Memory B cell (primary cell): ENCODE measurements at places on chromosomes 11 and 22.
A peak's percentile ranks its signal among the peaks of the same experiment; 100 is the strongest.

GRCh38 chr11:27124514-27125264 lies 84.1 kb downstream of the BBOX1 start:
- no peak for DNase-seq

GRCh38 chr11:40306938-40307548 lies 1152.4 kb downstream of the LRRC4C start:
- no peak for DNase-seq

GRCh38 chr11:63914896-63915691 lies 1.9 kb downstream of the RCOR2 start:
- DNase-seq: no peak

GRCh38 chr11:69680688-69681087 lies 5.5 kb upstream of the LTO1 start:
- DNase-seq: no peak

GRCh38 chr11:128471138-128471661 lies 116.2 kb downstream of the ETS1 start:
- DNase-seq: peak; percentile 38

GRCh38 chr11:12066799-12067508 lies 43.4 kb upstream of the MICAL2 start:
- no peak for DNase-seq

DNA sequence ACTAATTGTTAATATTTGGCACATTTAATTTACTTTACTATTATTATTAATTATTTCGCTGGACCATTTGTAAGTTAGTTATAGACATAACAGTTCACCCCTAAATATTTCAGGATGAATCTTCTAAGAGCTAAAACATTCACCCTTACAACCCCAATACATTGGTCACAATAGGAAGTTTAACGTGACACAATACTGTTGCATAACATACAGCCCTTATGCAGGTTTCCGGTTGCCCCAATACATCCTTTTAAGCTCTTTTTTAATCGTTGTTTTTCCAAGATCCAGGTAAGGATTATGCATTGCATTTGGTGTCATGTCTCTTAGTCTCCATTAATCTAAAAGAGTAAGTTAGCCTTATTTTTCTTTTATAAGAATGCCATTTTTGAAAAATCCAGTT lies 71.2 kb downstream of the HSD17B12 start:
- no peak for DNase-seq

DNA sequence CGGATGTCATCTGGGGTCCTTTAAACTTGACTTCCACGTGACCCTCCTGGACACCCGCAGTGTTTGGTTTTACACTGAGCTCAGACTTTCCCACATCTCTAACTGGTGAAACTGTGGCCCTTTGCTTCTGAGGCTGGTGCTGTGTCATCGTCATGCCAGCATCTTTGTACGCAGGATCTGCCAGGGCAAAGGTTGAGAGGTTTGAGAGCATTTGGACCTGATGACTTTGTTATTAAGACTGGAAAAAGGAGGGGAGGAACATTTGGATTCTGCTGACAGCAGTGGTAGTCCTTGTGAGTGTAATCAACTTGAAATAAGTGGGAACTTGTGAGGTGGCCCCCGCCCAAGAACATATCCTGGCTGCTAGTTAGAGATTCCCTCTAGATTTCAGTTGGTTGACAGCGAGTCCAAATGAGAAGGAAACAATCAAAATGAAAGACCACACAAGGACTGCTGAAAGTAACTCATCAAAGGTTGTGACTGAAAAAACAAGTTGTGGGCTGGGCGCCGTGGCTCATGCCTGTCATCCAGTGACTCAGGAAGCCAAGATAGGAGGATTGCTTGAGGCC lies 102.5 kb downstream of the KIAA1671 start:
- DNase-seq: no peak

DNA sequence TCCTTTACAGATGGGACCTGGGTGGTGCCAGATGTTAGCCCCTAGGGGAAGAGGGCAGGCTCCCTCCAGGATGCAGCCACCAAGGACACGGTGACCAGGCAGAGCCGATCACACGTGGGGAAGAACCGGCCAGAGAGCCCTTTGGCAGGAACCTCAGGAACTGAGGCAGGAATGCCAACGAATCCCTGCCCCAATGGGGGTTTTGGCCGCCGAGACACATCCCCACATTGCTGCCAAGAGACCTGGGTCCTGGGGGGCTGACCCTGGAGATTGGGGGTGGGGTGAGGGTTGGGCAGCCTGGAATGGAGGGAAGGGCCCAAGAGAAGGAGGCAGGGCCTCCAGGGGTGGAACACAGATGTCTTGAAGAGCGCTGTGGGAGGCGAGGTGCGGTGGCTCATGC lies 28.7 kb upstream of the LMO1 start:
- DNase-seq: no peak

DNA sequence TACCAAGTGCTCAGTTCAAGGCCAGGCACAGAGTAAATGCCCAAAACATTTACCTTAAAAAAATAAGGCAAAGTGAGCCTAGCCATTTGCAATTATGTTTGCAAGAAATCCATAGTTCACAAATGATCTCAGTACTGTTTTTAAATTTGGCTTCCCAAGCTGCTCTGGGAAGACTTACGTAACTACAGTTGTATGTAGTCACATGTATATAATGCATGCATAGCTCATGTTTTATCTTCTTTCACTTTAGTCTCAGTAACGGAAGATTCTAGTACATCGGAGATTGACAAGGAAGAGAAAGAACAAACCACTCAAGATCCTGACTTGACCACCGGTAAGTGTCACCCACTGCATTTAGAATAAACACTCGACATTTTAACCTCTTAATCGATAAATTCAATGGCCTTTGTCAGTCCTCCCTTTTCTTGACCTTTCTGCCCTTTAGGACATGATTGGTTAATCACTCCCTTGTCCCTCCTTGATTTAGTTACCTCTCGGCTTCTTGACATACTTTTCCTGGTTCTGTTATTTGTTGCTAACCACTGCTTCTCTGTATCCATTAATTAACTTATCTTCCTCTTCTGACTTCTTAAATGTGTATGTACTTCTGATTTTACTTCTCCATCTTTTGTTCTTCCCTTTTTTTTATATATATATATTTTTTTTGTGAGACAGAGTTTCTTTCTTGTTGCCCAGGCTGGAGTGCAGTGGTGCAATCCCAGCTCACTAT lies 18.0 kb upstream of the JHY start:
- DNase-seq: no peak

DNA sequence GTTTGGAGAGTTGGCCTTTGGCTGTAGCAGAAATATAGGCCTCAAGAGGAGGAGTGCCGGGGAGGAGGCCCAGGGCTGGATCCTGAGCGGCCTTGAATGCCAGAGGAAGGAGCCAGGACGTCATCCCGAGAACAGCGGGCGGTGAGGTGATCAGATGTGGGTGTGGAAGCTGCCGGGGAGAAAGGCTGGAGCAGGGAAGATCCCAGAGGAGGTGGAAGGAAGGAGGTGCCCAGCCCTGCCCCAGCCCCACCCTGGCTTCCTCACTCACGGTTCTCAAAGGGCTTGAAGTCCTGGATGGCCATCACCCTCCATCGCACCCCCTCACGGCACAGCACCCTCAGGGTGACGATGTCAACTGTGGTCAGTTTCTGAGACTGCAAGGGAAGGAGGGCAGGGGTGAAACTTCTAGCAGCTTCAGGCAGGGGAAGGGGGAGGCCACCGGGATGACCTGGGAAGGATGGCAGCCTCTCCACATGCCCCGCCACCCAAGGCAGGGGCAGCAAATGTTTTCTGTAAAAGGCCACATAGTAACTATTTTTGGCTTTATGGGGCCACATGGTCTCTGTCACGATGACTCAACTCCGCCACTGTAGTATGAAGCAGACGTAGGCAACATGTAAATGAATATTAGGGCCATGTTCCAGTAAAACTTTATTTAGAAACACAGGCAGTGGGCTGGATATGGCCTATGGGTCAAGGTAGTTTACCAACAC lies 10.7 kb downstream of the IL2RB start:
- no peak for DNase-seq

- no peak for DNase-seq
Measured at GRCh38 chr11:46130286-46130940, 9.2 kb upstream of the PHF21A start.

DNA sequence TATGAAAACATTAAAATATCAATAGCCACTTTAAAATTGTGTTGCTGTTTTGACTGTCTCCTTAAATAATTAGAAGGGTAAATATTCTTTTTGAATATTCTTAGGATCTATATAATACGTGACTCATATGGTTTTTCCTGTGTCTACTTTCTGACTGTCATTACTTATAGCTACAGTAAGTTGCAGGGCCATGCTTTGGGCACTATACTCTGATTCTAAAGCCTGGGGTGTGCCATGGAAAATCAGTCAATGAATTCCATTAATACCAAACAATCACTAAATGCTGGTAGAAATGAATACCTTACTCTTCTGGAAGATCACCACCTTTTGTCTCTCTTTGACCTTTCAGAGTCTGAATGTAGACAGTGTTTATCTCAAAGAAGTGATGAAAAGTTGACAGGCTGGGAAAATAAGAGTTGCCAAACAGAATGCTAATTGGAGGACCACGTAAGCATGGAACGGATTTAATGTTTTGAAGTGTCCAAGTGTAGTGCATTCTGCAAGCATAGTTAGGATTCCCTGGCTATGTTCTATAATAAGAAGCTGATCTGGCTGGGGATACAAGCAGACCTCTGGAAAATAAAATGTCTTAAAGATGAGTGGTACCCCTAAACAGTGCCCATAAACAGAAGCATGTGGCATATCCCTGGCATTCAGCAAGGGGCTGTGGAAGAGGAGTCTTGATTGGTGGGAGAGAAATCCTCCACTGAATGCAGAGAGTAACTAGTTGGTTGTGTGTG lies 16.8 kb downstream of the LUZP2 start:
- DNase-seq: no peak

GRCh38 chr11:17531071-17531600 lies 13.1 kb downstream of the USH1C start:
- no peak for DNase-seq

DNA sequence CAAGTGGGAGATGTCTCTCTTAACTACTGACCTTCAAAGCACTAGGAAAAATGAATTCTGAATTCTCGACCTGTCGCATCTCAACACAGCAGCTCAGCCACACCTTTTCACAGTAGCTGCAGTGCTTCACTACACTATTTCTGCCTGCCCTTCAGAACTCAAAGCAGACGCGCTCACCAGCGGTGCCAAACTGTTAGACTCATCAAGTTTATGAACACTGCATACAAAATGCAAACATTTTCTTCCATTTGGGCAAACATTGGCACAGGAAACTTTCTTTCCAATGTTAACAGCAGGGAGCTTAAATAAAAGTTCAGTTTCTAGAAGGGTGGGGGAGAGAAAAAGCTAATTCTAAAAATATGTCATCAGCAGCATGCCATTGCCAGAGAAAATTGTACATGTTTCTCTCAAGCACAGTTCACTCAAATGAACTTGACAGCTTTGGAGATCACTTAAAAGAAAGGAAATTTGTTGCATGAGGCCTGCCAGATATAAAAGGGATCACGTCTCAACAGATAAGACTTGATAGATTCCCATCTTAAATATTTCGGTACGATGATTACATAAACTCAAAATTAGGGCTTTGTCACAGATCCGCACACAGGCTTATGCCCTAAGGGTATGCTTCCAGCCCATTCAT lies 82.7 kb downstream of the CADM1 start:
- no peak for DNase-seq

DNA sequence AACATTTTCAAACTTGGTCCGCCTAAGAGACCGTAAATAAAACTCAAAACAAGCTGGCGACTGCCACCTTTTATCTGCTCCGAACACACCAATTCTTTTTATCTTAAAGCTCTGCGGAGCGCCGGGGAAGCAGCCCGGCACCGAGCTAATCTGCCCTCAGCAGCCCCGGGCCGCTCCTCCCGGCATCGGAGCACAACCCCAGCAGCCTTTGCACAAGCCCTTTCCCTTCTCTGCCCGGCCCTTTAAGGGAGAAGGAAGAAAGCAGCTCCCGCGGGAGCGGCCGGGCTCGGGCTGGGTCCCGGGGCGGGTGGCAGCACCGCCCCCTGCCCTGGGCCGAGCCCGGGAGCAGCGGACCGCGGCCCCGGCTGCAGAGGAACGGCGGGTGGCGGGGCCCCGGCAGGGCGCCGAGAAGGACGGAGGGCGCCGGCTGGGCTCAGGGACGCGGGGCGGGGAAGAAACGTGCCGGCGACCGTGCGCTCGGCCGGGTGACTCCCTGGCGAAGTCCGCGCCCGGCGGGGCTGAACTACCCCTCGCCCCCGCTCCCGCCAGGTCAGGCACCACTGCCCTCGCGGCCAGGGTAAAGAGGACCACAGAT lies 133.6 kb upstream of the C11orf58 start:
- no peak for DNase-seq

DNA sequence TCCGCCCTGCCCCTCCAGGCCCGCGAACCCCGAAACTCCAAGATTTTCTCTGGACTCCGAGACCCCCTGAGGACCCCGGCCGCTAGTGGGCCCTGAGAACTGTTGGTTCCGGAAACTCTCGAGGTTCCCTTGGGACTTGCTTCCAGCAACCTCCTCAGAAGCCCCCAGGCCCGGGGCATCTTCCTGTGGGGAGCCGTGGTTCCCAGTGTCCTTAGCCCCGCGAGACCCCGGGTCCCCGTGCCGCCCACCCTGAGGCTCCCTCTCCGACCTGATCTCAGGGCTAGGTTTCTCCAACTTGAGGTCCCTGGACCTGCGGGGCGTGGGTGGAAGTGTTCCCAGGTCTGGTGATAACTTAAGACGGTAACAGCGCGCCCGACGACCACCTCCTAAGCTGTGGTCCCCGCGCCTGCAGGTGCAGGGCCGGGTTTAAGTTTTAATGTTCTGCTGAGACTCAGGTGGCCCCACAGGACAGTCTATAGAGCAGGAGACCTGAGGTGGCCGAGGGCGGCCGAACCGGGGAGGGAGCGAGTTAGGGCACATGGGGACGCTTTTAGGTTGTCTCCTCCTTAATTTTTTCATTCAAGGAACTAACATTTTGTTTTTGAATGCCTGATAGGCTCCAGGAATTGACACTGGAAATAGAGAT lies 720 bp downstream of the FAM118A start:
- peak; percentile 24 for DNase-seq

DNA sequence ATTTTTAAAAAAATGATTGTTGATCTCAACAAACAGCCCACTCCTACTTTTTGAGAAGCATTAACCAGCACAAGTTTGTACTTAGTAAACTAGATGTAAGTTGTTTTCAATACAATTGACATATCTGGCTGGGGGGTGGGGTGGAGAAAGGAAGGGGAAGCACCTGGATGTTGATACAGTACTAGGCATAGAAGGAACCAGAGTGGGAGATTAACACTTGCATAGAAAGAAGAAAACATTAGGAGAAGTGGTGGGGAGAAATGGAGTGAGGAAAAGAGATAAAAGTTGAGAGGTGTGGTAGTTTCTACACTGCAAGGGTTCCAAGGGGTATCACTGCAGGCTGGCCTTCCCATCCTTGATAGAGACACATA lies 10.6 kb upstream of the GAB2 start:
- no peak for DNase-seq

DNA sequence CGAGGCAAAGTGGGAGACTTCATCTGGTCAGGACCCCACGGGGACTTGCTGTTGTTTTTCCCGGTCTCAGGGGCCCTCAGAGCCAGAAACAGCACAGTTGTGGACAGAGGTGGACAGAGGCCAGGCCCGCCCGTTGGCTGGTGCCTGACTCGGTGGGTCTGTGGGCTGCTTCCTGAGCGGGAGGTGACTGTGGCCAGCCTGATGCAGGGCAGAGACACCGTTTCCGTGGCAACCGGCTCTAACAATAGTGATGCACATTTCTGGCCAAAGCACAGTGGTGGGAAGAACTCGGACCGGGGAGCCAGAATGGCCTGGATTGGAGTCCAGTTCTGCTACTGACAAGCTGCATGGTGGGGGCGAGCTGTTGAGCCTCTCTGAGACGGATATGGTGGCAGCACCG lies 58.7 kb upstream of the ATXN10 start:
- DNase-seq: no peak
